ENCODE measurements at places on chromosomes 1 and 21.

- no peak for DNase-seq
These were observed 25.9 kb upstream of the TOR3A start for GRCh38 chr1:179055937-179056336.

- DNase-seq: no peak
These were observed 39.1 kb upstream of the PTPRC start for GRCh38 chr1:198599749-198600148.

DNA sequence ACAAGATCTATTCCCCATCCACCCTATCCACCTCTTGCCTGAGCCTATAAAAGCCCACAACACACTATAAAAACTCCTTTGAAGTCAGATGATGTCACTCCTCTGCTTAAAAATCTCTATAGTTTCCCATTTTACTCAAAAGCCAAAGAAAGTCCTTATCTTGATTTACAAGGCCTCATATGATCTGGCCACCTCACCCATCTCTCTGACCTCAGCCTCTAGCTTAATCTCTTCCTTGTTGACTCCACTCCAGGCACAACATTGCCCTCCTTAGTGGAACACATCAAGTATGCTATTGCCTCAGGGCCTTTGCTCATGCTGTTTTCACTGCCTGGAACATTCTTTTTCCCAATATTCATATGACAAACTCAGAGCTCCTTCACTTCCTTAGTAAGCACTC, 33.3 kb downstream of the ZNF281 start:
- DNase-seq: no peak

DNA sequence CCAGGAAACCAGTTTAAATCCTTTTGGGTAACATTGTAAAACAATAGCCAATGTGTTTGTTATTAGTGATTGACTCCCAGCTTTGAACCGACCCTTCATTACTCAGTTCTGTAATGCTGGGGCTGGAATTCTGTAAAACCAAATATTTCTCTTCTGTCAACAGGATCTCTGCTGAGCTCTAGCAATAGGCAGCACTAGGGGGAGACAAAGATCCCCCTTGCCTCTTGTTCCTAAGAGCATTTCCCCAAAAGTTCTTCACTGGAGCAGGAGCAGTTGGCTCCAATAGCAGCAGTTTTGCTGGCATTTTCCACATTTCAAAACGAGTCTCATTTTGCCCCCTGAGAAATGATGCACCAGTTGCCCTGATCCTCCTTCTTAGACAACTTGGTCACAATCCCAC, 1671.1 kb downstream of the MRPL39 start:
- no peak for DNase-seq

GRCh38 chr1:1974834-1975233, 28.8 kb downstream of the CFAP74 start:
- no peak for DNase-seq

DNA sequence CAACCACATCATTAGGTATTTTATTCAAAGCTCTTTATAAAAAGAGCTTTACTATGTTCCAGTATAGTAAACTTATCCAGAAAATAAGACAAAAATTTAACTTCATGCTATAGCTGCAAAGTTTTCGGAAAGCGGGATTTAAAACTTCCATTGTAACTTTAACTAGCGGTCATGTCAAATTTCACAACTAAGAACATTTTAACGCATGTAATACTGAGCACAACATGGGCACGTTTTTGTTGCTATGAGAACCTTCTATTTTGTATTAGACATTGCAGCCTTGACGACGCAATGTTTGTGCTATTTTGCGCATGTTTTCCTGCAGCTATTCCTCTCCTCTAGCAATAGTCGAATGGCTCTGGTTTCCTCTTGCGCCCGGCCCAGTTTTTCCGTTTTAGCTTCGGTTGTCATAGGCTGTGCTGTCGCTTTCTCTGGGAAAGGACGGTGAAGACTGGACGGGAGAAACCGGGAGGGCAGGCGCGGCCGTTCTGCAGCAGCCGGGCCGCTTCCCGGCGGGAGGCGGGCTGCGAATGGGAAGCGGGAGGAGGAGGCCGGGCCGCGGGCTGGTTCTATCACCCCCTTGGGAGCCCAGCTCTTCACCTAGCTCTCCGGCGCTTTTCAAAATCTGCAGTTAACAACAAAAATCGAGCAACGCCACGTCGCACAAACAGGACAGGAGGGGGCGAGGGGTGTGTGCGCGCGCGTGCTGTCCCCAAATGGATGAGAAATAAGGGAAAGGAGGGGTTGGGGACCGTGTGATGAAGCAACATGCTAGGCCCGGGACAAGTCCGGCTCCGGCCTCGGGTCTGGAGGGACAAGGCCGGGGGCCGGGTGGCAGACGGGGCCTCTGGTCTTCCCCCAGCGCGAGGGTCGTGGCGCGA, 105.3 kb upstream of the HNRNPU start:
- peak; percentile 94 for DNase-seq

- no peak for DNase-seq
These were observed 19.5 kb downstream of the RNF115 start for GRCh38 chr1:145804235-145805045.

GRCh38 chr1:12616709-12617373, 1.2 kb downstream of the DHRS3 start:
- peak; percentile 84 for DNase-seq

DNA sequence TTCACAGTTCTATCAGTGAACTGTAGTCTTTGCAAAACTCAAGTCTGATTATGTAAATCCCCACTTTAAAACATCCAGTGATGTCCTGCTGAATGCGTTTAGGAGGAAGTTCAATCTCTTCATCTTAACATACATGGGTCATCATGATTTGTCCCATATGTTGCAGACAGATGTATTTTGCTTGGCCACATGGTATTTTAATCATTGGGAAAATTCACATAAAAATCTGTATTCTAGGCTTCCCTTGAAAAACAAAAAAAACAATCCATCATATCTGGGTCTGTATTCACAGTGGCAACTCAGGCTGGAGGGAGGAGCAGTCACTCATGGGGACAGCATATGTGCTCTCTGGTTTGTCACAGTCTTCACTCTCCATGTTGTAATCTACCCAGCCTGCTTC, 44.8 kb upstream of the CDC7 start:
- DNase-seq: no peak

GRCh38 chr1:21261551-21262292, 28.5 kb downstream of the ECE1 start:
- DNase-seq: peak; percentile 58

DNA sequence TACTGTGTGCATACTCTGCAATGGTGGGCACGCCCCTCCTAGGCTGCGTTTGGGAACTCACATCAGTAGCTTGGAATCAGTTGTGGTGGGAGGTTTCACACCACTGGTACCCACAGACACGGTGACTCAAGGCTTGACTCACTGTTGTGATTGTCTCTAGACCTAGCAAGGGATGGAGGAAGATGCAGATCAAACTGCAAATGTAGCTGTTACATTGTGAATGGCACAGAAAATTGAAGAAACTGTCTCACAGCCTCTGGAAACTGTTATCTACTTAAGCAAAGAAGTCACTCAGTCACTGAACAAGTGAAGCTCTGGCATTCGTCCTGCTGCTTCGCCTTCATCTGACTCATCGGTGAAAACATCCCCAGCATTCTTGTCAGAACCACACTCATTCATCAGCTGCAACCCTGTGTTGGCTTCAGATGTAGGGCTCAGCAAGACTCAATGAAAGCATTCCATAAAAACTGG, 59.5 kb downstream of the POFUT2 start:
- no peak for DNase-seq

DNA sequence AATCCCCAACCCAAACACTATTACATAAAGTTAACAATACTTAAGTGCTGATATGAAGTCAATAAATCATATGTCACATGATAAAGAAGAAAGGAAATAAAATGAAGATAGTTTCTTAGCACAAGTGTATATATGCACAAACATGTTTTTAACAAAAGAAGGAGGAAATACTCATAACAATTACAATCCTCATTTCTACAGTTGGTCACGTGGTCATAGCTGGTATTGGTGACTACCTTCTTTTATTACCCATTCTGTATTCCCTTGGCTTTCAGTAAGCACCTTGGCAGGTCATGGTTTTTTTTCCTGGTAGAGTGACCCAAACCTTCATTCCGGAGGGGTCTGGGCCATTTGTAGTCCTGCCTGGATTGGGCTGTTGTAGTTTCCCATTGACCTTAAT, 137.1 kb upstream of the KCND3 start:
- no peak for DNase-seq

- DNase-seq: peak; percentile 4
These were observed 1348.4 kb downstream of the NCAM2 start for GRCh38 chr21:22346576-22346975.

DNA sequence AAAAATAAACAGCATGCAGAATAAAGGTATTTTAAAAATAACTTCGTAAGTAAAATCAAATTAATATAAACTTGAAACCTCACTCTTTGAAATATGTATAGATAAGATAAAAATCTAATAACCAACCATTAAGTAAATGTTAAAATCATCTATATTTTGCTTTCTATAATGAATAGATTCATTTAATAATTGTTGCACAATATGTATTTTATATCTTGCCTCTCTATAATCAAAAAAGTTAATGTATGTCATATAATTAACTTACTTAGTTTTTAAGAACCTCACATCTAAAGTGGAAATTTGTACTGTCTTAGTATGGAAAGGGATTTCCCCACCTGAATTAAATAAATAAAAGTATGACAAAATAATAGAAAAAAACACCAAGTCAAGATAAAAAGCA, 42.4 kb upstream of the RBM34 start:
- no peak for DNase-seq

DNA sequence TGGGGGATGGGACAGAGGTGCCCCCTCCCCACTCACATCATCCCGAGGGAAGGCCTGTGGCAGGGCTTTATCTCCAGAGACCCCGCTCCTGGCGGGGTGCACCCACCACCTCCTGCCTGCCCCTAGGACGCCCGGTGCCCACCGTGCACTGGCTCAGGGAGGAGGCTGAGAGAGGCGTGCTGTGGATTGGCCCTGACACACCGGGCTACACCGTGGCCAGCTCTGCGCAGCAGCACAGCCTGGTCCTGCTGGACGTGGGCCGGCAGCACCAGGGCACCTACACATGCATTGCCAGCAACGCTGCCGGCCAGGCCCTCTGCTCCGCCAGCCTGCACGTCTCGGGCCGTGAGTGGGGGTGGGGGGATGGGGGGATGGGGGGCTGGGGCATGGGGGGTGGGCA, 71.7 kb downstream of the TRIM11 start:
- DNase-seq: no peak

- DNase-seq: no peak
These were observed 34.2 kb downstream of the GATAD2B start for GRCh38 chr1:153888533-153888932.

GRCh38 chr1:42975561-42976225, 17.0 kb upstream of the SLC2A1 start:
- no peak for DNase-seq

DNA sequence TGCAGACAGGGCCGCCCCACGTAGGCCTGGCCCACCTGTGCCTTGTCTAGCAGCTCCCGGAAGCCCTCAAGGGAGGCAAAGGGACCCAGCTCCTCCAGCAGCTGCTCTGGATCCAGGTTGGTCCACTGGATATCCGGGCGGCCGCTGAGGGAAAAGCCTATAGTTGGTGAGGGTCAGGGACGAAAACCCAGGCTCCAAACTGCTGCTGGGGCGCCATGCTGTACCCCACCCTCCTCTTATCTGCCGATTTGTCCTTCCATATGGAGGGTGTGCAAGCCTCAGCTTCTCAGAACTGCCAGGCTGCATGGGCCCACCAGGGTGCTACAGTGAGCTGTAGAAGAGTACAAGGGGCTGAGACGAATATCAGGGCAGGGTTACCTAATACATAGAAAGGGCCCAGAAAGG, 12.2 kb downstream of the PTCH2 start:
- no peak for DNase-seq

DNA sequence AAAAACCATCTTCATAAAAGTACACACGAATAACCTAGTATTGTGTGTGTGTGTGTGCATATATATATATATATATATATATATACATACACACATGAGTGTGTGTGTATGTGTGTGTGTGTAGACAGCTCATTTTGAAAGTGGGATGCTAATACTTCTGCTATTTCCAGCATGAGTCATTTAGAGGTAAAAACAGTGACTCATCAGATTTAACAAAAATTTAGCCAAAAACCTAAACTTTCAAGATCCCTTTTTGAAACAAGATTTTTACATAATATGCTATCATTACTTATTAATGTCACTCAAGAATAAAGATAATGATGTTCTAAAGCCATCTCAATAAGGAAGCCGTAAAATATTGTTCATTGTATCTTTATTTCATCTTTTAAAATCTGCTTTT, 35.6 kb upstream of the ADGRL4 start:
- DNase-seq: no peak

DNA sequence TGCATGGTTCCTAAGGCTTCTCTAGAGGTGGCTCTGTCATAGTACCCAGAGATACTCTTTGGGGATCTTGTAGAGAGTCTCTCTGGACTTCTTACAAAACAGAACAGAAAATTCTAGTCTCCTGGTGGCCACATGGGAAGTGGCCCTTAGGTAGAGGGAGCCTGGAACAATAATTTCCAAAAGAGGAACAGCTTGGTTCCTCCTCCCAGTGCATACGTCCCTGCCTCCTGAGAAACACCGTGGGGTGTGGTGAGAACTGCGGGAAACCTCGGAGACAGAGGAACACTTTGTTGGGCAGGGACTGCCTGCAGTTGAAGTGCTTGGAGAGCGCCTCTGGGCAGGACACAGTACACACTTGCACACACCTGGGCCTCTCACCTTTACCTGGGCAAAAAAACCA, 38.8 kb upstream of the EPHA8 start:
- DNase-seq: no peak

- DNase-seq: no peak
These were observed 278.8 kb downstream of the ASTN1 start for GRCh38 chr1:176885751-176886150.

- DNase-seq: no peak
These were observed 36.7 kb downstream of the ADARB1 start for GRCh38 chr21:45110873-45111624.

- no peak for DNase-seq
These were observed 164.6 kb downstream of the RASAL2 start for GRCh38 chr1:178258536-178258935.

DNA sequence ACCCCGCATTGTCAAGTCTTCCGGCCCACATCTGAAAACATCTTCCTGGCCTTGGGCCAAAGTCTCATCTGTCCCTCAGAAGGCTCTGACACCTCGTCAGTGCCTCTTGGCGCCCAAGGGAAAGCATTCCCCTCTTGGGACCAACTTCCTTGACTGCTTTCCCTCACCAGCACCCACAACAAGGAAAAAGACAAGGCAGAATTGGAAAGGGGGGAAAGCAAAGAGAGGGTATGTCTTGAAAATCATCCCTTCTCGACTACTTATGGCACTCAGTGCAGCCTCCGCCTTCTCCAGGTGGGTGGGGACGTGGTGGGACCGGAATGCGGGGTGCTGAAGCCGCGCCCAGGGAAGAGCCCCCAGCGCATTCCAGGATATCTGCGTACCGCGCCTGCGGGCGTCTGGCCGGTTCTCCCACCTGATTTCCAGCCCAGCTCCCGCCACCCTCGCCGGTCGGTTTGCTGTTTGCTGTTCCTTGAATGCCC, 554 bp upstream of the SLC39A1 start:
- DNase-seq: no peak

DNA sequence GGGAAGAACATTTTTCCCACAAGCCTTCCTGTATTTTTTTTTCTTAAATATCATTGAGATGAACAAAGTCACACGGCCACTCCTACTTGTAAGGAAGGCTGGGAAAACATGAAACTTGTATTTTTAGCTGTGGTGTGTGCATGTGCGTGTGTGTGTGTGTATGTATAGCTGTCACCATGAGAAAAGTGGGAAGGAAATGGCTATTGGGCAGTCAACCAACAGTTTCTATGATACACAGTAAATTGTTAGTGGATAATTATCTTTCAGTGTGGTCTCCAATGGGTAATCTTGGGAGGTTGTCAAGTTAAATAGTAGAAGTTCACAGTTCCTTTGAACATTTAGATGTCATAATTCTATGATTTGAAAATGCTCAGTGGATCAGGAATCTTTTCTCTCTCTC, 132.7 kb upstream of the USP24 start:
- no peak for DNase-seq
